ENCODE measurements at places on chromosomes 13 and 19.

- DNase-seq: no peak
These were observed 47.8 kb downstream of the NDFIP2 start for GRCh38 chr13:79528759-79529191.

- DNase-seq: no peak
These were observed 41.2 kb upstream of the LSM14A start for GRCh38 chr19:34131100-34131499.

DNA sequence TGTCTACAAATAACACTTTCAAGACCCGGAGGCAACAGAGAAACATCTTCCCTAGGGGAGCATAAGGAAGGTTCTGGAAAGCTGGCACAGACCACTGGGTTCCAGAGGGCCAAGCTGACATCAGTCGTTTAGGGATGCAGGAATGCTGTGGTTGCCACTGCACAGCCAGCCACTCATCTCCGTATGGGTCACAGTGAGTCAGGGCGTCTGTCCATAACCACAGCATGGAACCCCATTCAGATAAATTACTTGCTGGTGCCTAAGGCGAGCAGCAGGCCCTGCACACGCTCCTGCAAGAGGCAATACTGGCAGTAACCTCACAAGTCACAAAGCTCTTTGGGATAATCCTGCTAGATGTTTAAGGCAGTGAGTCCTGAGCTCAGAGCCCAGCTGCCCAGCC, 140.9 kb upstream of the UBL3 start:
- no peak for DNase-seq

DNA sequence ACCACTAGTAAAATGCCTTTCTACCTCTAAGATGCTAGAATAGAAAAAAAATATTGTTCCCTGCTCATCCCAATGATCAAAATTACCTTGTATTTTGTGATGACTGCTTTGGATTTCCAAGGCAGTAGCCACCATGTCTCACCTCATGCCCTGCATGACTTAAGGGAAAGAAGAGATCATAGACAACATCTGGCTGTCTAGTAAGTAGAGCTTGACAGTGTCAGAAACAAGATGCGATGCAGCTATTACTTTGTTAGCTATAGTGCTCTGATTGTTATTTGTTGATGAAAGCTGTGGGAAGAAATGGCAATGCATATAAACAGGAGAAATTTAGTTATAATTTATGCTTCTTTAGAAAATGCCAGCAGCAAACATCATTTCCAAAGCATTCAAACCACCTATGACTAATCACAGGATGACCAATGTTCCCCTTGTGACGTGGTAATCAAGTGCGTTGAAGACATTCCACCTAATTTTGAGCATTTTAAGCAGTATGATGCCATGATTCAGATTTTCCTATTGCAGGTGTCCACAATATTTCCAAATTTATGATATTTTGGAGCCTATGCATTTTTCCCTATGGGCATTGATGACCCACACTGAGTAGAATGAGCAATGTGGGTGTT, 308.3 kb downstream of the KCNRG start:
- no peak for DNase-seq

GRCh38 chr13:33087790-33088189, 71.6 kb downstream of the KL start:
- DNase-seq: no peak

- no peak for DNase-seq
These were observed at the start of gene IGFL2 for GRCh38 chr19:46147791-46148288. Gene IGFL2 (plus strand): TSS chr19:46148238. CDS start chr19:46148279, 41 bp downstream.

DNA sequence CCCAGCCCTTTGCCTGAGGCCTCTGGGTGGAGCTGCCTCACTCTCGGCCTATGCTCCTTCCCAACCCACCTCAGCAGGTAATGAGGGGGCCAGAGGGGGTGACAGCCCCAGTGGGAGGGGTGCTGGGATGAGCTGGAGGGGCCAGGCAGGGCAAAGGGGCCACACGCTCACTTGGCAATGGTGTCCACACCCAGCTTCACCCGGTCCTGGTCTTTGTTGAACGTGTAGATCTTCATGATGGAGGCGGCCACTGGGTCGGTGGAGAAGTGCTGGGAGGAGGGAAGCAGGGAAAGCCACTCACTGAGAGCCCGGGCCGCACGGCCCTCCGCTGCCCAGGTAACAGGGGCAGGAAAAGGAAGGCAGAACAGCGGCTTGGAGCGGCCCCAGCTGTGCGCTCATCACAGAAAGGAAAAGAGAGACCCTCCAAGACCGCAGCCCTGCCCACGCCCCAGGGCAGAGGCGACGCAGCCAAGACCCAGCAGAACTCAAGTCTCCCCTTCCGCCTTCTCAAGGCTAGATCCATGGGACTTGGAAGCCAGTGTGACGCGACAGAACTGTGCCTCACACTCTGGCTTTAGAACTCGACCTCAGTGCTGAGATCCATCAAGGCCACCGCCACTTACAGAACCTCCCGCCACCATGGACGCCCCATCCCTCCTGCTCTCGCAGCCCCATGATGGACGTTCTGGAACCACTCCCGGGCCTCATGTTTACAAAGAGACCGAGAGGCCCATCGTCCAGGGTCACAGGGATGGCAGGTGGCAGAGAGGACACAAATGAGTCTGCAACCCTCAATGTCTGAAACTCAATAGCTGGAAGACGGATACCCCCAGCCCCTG, 9.2 kb downstream of the UBXN6 start:
- no peak for DNase-seq

Data from substantia nigra (tissue), 51 donors.